Activated gamma-delta T cell treated with Interleukin-2 at 50 U/mL for 16 hours (primary cell): ENCODE measurements at places on chromosomes 7 and 10.

DNA sequence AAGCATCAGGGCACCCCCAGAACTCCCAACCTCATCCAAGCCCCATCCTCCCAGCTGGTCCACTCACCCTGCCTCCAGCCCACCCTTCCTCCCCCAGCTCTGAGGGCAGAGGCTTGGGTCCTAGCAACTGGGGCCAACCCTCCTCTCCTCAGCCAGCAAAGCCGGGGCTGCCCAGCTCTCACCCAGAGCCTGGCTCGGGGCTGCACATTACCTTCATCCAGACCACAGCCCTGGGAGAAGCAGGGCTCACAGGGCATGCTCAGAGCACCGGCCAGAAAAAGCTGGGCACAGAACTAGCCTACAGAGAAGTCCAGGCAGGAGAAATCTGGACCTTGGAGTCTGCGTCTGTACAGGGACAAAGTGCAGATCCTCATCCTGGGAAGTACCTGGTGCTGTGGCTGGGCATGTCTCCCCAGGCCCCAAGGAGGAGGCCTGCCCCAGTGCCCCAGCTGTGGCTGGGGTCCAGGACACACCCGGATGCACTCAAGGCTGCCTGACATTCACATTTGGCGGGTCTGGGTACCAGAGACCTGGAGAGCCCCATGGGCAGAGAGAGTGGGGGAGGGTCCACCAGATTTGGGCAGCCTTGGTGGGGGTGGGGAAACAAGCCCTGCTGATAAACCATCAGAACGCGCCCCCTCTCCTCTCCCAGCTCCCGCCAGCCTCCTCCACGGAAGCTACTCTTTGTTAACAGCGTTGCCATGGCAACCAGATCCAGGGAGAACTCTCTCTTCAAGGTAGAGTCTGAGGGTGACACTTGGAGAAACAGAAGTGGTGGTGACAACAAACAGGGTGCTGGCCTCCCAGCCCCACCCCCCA, 5.1 kb downstream of the RASGEF1A start:
- no peak for DNase-seq

DNA sequence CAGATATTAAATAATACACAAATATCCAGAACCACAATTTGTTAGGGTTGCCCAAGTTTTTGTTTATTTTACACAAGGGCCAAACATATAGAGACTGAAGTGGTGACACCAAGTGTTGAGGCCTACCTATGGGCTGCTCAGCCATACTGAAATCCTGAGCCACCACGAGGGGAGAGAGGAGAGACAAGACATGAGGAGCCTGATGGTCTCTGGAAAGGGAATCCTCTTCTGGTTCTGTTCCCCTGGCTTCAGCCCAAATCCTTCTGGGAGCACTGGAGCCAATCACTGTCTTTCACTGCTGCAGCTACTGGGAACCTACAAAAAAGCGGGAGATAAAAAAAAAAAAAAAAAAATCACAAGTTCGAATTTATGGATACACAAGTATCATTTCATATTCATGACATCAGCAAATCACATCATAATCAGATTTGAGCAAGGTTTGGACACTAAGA, 1.9 kb downstream of the SKIDA1 start:
- DNase-seq: no peak

DNA sequence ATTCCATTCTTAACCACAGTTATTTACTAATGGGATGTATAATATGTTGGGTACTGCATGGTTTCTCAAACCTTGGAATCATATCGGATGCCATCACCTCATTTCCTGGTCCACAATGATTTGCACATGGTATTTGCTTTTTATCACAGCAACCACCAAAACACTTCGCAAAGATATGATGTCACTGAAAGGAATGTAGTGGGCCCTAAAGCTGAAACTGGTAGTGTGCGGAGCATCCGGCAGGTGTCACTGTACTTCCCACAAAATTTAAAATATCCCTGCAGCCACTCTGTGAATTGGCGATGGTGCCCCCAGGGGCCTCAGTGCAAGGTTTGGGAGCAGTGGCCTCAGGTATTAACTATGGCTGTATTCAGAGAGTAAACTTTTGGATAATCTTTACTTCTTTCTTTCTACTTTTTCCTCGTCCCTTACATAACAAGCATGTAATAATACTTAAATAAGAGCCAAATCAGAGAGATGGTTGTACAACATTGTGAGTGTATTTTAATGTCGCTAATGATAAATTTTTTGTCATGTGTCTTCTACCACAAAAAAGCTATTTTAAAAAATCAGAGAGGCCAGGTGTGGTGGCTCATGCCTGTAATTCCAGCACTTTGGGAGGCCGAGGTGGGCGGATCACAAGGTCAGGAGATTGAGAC, 66.2 kb downstream of the FAM241B start:
- DNase-seq: no peak

GRCh38 chr10:73892310-73893030, 18.1 kb upstream of the CAMK2G start:
- DNase-seq: no peak

- no peak for DNase-seq
These were observed 352.0 kb downstream of the PCLO start for GRCh38 chr7:82810558-82811259.
